ENCODE measurements at places on chromosomes 12 and 14.

- no peak for DNase-seq
These were observed 56.4 kb downstream of the KDM5A start for GRCh38 chr12:332581-333205.

DNA sequence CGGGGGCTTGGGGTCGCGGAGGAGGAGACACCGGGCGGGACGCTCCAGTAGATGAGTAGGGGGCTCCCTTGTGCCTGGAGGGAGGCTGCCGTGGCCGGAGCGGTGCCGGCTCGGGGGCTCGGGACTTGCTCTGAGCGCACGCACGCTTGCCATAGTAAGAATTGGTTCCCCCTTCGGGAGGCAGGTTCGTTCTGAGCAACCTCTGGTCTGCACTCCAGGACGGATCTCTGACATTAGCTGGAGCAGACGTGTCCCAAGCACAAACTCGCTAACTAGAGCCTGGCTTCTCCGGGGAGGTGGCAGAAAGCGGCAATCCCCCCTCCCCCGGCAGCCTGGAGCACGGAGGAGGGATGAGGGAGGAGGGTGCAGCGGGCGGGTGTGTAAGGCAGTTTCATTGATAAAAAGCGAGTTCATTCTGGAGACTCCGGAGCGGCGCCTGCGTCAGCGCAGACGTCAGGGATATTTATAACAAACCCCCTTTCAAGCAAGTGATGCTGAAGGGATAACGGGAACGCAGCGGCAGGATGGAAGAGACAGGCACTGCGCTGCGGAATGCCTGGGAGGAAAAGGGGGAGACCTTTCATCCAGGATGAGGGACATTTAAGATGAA lies 630 bp downstream of the FOS start:
- peak; percentile 77 for DNase-seq

- DNase-seq: no peak
These were observed 109.8 kb upstream of the GPHB5 start for GRCh38 chr14:63428486-63428885.

DNA sequence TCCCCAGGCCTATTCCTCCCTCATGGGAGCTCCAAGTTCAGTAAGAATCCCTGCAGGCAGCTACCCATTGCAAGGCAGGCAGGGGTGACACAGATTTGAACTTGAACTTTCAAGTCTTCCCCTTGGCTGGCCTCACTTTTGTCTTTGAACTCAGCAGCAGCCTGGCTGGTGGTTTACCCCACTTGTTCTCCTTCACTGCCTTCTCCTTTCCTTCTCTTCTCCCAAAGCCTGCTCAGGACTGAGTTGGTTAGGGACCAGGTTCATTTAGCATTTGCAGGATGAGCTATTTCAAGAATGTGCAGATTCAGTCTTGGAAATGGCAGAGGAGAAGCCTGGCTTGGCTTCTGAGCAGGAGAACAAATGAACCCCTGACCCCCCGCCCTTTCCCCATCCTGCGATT lies 67.7 kb upstream of the TBX3 start:
- no peak for DNase-seq

DNA sequence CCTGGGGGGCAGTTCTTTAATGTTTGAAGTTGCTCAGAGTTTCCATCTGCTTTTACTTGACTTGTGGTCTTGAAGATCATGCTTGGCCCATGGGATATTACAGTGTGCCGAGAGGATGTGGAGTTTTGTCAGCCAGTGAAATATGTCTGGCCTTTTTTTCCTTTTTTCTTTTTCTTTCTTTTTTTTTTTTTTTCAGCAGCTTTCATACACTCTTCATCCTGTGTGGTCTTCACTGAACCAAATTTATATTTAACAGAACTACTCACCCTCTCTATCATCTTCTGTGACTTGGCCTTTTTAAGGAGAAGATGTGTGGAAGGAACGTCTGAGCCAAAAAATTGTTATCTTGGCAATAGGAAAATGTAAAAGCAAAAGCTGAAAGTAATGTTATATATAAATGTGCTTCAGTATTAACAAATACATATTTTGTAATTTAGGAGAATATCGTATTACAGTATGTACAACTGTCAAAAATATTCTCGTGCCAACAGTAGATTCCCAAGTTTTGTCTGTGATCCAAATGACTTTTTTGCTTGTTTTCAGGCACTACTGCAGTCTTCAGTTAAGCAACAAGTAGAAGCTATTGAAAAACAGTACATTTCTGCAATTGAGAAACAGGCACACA lies 200.6 kb downstream of the CCDC91 start:
- DNase-seq: no peak

DNA sequence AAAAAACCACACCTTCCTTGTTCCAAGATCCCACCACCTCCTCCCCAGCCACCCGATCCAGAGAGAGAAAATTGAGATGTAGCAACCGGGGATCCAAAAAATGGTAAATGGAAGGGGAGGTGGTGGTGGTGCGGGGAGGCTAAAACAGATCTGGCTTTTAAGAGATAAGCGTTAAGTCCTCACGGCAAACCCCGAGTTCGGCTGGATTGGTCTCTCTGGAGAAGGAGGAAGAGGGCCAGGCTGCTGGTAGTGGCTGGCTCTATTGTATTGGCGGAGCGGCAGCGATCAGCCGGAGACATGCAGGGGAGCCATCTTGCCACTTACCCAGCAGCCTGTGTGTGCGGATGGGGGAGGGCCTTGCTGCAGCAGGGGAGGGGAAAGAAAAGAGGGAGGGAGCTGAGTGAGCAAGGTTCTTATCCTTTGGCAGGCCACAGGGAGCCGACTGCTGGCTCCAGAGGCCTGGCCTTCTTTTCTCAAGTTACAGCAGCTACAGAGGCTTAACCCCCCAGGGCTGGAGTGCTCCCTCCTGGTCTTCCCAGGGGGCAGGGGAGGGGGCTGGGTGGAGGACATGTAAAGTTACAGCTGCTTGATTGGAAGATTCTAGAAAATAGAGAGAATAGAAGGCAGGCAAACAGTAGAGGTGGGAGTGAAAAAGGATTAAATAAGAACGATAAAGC lies 14.1 kb upstream of the CDH24 start:
- no peak for DNase-seq

DNA sequence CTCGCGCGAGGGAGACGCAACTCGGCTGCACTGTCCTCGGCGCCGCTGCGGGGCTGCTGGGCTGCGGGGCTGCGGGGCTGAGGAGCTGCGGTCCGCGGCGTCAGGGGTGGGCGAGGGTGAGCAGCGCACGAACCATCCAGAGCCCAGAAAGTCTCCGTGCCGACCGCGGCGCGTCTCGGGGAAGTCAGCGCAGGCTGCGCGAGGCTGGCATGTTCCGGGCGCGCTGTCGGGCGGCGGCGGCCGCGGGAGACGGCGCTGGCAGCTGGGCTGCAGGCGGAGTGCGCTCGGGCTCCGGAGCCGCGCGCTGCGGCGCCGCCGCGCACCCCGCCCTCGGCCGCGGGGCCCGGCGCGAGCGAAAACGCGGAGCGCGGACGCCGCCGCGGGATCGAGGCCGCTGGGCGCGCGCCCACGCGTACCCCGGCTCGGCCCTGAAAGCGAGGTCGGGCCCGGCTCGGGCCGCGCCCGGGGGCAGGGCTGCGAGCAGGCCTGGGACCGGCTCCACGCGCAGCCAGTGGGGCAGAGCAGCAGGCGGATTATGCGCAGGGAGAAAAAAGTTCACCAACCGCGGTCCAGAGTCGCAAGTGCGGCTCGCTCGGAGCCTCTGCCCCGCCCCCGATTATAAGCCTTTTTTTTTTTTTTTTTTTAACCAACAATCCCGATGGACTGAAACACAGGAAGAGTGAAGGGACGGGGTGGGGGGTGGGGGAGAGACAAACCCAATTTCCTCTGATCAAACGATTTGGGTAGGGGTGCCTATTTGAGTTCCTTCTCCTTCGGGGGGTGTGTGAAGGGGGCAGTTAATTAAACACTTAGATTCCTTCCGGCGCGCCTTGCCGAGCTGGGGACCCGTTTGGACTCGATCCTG lies at the start of gene PRICKLE1:
PRICKLE1 (minus strand) TSS at position 282 of the 865 bp plus-strand sequence. CDS start 117,230 bp downstream, outside the sequence.
- DNase-seq: peak; percentile 86

Measured in NCI-H69 (cell line).